ENCODE measurements at places on chromosomes 4 and X. TPM values are rescaled to one million over a fixed set of nuclear protein-coding genes. Genes with fewer than 3 reads are reported as not detected.

DNA sequence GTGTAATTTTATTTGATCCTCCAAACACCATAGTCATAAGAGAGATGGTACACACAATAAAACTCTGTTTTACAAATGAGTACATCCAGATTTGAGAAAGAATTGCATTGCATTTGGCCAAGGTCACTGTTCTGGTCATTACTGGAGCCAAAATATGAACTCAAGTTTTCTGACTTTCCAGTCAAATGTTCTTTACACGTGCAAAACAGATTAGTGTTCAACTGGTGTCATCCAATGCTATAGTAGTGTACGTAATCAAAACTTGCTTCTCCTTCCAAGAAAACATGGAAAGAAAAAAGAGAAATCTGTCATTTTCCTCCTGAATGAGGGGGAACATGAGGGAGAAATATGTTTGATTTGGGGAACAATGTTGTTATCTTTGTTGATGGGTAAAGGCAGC, 291.9 kb downstream of the NAF1 start:
- H3K4me1 ChIP-seq, result no peaks in the 10 kb centered on the region
- no peak overlapping the region for H3K4me3 ChIP-seq
- no peak for DNase-seq
- H3K36me3 ChIP-seq, result no peaks in the 10 kb centered on the region
- H3K27me3 ChIP-seq, result no peaks in the 10 kb centered on the region
- H3K27ac ChIP-seq, result no peak overlapping the region

DNA sequence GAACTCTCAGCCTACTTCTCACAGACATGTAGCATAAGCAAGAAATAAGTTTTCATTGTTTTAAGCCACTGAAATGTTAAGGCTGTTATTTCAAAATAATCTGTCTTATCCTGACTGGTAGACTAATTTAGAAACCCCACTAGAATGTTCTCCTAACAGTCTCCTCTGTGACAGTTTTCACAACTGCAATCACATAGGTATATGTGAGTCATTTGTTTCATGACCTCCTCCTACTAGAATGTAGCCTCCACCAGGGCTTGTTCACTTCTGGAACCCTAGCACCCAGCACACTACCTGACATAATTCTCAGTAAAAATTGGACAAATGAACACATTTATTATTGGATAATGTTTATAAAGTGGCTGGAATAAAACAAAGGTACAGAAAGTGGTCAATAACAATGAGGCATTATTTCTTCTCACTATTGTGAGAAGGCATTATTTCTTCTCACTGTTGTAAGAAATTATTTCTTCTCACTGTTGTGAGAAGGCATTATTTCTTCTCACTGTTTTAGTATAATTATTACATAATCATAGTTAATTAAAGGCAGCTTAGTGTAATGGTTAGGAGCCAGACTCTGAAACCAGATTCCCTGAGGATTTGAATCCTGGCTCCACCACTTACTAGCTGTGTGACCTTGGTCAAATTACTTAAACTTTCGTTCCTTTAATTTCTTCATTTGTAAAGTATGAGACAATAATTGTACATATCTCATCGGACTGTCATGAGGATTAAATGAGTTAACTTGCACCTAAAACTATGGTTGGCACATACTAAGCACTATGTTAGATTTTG, 251.5 kb downstream of the RASL11B start:
- no peak overlapping the region for H3K4me3 ChIP-seq
- no peak overlapping the region for H3K27ac ChIP-seq
- H3K36me3 ChIP-seq, result no peaks in the 10 kb centered on the region
- DNase-seq, result no peak
- H3K27me3 ChIP-seq, result no peaks in the 10 kb centered on the region

DNA sequence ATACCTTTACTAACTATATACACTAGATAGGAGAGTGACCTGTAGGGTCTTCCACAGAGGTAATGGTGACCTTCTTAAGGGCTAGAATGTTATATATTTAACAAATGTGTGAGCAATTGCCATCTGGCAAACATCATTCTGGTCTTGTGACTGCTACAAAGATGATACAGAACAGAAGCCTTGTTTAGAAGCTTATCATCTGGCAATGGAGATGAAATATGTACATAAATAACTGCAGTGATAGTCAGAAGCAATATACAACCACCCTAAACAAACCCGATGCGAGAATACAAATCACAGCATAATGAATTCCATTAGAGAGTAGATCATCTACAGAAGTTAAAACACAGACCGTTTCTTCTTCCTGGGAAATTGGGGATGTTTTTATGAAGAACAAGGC, 952.7 kb upstream of the SLIT2 start:
- H3K36me3 ChIP-seq, result no peaks in the 10 kb centered on the region
- H3K4me1 ChIP-seq, result no peaks in the 10 kb centered on the region
- H3K27ac ChIP-seq, result no peak overlapping the region

HGFAC gene
- not detected for polyA plus RNA-seq

WAS gene
- 22.8 TPM for polyA plus RNA-seq

TRPC5OS gene
- polyA plus RNA-seq, result not detected

DNASE1L1 gene
- 27.2 TPM for polyA plus RNA-seq

NHSL2 gene
- 22.8 TPM for polyA plus RNA-seq

DNA sequence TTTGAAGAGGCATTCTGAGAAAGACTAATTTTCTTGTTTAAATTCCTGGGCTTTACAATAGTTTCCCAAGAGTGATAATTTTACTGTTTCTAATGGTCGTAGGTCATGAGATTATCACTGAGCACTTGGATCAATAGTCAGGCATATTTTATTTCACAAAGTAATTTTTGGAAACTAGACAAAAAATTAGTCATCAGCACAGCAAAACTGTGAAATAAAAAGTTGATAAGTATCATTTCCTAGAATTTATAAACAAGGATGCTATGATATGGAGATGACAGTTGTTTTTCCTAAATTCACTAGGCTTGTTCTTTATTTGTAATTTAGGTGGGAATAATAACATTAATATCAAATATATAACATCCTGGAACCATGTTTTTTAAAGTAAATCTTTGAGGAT, 33.0 kb downstream of the SULT1B1 start:
- no peaks in the 10 kb centered on the region for H3K4me1 ChIP-seq
- H3K36me3 ChIP-seq, result peaks cover 14% of the 10 kb centered on the region
- no peaks in the 10 kb centered on the region for H3K27me3 ChIP-seq
- no peak overlapping the region for H3K27ac ChIP-seq
- DNase-seq, result no peak
- H3K4me3 ChIP-seq, result no peak overlapping the region

DNA sequence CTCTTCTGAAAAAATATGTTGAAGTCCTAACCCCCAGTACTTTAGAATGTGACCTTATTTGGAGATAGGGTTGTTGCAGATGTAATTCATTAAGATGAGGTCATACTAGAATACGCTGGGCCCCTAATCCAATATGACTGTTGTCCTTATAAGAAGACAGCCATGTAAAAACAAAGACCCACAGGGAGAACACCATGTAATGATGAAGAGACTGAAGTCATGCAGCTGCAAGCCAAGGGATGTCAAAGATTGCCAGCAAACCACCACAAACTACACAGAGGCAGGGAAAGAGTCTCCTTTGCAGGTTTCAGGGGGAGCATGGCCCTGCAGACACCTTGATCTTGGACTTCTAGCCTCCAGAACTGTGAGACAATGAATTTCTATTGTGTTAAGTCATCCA, 37.4 kb downstream of the CXorf58 start:
- H3K27ac ChIP-seq, result no peak overlapping the region
- peaks cover 12% of the 10 kb centered on the region for H3K27me3 ChIP-seq
- H3K4me3 ChIP-seq, result no peak overlapping the region
- H3K36me3 ChIP-seq, result no peaks in the 10 kb centered on the region
